ENCODE measurements at places on chromosomes 16 and 17.

DNA sequence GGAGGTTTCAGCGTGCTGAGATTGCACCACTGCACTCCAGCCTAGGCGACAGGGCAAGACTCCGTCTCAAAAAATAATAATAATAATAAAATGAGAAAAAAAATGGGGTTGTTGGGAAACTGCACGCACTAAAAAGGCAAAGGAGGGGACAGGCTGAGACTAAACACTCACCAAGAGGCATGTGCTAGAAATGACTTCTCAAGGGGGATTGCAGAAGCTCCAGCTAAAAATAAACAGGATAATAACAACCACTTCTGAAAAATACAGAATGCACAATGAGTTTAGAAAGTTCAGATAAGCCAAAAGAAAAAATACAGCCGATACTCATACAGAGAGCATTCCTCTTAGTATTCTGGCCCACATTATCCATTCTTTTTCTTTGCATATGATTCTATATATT is 15.1 kb upstream of the TIMP2 start:
- DNase-seq: no peak

DNA sequence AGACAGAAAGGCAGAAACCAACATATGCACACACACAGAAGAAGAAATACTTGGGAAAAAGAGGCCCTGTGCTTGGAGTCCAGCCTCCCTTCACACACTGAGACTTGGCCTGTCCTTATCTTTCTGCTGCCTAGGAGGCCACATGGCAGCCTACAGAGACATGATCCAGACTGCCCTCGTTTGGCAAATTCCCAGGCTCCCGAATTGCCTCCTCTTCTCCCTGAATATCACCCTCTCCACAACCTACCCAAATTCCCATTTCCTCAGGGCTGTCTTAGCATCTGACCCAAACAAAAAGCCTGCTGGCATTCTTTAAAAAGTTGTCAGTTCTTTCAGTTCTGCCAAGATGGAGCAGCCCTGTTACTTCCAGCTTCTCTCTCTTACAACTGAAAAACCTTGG is 59.8 kb downstream of the DNAH17 start:
- no peak for DNase-seq

- DNase-seq: no peak
Measured at GRCh38 chr17:74746922-74747321, 1.5 kb upstream of the NHERF1 start.

DNA sequence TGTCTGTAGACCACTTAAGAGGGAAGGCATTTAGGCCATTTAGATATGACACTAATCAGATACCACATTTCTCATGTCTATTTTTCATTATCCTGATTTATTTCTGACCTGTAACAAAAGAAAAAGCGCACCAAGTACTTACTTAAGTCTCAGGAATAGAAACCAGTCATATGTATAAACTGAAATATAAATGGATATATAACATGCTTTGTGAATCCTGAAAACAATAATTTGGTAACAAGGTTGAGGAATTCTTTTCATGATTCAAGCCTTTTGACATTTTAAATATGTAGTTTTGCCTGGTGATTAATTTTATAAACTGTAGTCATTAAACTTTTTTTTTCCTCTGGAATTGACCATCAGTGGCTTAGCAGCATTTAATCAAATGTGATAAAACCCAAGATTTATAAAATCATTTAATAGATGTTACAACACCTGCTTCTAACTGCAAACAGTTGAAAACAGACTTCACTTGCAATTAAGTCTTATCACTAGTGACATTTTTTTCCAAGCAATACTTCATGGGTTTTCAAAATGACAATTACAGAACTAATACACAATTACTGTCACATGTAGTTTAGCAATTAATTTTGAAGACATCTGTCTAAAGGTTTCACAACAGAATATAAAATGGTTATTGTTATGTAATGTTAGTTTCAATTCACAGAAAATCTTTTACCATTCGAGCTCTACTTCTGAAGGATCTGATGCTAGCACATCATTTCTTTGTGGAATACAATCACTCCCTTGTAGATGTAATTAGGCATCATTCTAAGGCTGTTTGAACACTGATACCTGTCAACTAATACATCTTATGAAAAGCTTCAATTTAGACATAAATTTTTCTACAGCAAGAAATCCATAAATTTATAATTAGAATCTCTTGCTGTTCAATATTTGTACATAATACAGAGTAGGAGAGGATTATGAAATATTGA is 110.3 kb downstream of the TOX3 start:
- DNase-seq: no peak

- no peak for DNase-seq
Measured at GRCh38 chr17:2195729-2196128, 107.9 kb downstream of the SMG6 start.
